A549 treated with Hydrocortisone at 1 μM for 4 hours (cell line): ENCODE measurements at places on chromosomes 6 and 20. TPM values are rescaled to one million over a fixed set of nuclear protein-coding genes. Genes with fewer than 3 reads are reported as not detected.

Gene CDS2
- 53.1 to 66.2 TPM (median 63.0 TPM) in 5 replicates for total RNA-seq

Gene FAM184A
- not detected in 5 replicates for total RNA-seq

Gene TBXT
- 0.21 TPM in 1 of 5 replicates, not detected in the others for total RNA-seq

Gene FAM135A
- total RNA-seq: 10.1 to 16.0 TPM (median 13.2 TPM) in 5 replicates

Gene HEY2
- 0.05 to 0.07 TPM (median 0.06 TPM) in 3 of 5 replicates, not detected in the others for total RNA-seq

Gene CPXM1
- 0.06 TPM in 1 of 5 replicates, not detected in the others for total RNA-seq

Gene BCLAF1
- 54.1 to 98.3 TPM (median 66.9 TPM) in 5 replicates for total RNA-seq

Gene ANGPT4
- 0.02 to 0.05 TPM (median 0.03 TPM) in 5 replicates for total RNA-seq

Gene GMPR
- 4.3 to 6.5 TPM (median 5.6 TPM) in 5 replicates for total RNA-seq

Gene MATN4
- total RNA-seq: 0.06 to 0.16 TPM (median 0.08 TPM) in 5 replicates

Gene SEMG1
- total RNA-seq: not detected in 5 replicates

Gene IRF4
- total RNA-seq: 0.25 to 0.51 TPM (median 0.25 TPM) in 5 replicates

Gene ENPP5
- not detected in 5 replicates for total RNA-seq

Gene OR12D3
- total RNA-seq: not detected in 5 replicates

Gene GABRR1
- total RNA-seq: not detected in 5 replicates

Gene FOXF2
- total RNA-seq: 14.4 to 20.7 TPM (median 19.4 TPM) in 5 replicates

Gene NTSR1
- 0.06 to 0.17 TPM (median 0.08 TPM) in 5 replicates for total RNA-seq

Gene GUCA1A
- total RNA-seq: not detected in 5 replicates

Gene DOK5
- total RNA-seq: 0.06 TPM in 1 of 5 replicates, not detected in the others

Gene TRIM40
- total RNA-seq: not detected in 5 replicates

Gene PSMB9
- 14.2 to 22.6 TPM (median 18.0 TPM) in 5 replicates for total RNA-seq

Gene BAG2
- 6.3 to 7.6 TPM (median 7.0 TPM) in 5 replicates for total RNA-seq

Gene ZNF337
- 16.4 to 23.3 TPM (median 18.6 TPM) in 5 replicates for total RNA-seq

Gene CDH4
- total RNA-seq: 5.8 to 9.4 TPM (median 7.9 TPM) in 5 replicates

Gene OOEP
- not detected in 5 replicates for total RNA-seq

Gene CYP24A1
- 58.6 to 103 TPM (median 91.3 TPM) in 5 replicates for total RNA-seq

Gene DUSP15
- total RNA-seq: 0.39 to 1.0 TPM (median 0.83 TPM) in 5 replicates

Gene IL17A
- not detected in 5 replicates for total RNA-seq

Gene CFAP61
- total RNA-seq: 0.20 to 0.80 TPM (median 0.47 TPM) in 5 replicates

Gene ASIP
- not detected in 5 replicates for total RNA-seq

Gene ZBTB9
- 9.9 to 12.3 TPM (median 11.7 TPM) in 5 replicates for total RNA-seq

Gene BCL2L1
- total RNA-seq: 276 to 351 TPM (median 289 TPM) in 5 replicates

Gene PGC
- total RNA-seq: 0.08 to 0.14 TPM (median 0.12 TPM) in 3 of 5 replicates, not detected in the others
